ENCODE measurements at places on chromosomes 12 and 14.

GRCh38 chr12:19227190-19227879, 97.8 kb downstream of the PLEKHA5 start:
- DNase-seq: no peak

GRCh38 chr12:121446750-121447149, 46.8 kb downstream of the RNF34 start:
- DNase-seq: no peak

DNA sequence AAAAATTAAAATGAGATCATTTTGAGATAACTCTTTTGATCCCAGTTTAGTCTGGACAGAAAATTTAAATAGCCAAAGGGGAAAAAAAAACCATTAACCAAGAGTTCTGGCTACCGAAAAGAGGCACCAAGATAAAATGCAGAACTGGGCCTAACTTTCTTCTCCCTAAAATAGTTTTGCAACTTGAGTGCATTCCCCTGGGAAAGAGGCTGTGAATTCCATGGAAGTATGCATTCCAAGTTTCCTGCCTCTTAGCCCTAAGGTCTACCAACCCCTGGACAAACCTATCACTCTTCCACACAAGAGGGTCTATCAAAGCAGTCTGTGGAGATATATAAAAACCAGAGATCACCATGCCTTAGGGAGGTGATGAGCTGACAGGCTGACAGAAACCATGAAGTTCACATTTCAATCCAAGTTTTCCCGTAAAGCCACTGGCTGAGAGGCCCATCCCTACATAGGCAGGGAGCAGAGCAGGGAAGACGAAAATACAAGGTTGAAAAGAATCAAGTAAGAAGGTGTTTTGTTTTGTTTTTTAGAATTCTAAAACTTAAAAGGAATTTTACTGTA, 33.8 kb downstream of the DCP1B start:
- DNase-seq: no peak

- DNase-seq: no peak
Measured at GRCh38 chr12:89451841-89452251, 72.8 kb downstream of the GALNT4 start.

DNA sequence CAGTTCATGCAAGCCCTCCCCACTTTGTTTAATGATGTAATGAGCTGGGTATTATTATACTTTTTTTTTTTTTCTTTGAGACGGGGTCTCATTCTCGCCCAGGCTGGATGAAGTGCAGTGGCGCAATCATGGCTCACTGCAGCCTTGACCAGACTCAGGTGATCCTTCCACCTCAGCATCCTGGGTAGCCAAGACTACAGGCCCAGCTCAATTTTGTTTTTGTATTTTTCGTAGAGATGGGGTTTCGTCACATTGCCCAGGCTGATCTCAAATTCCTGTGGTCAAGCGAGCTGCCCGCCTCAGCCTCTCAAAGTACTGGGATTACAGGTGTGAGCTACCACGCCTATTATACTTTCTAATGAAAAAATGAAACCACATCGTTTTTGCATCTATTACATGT, 4.5 kb upstream of the DCAF11 start:
- DNase-seq: no peak

DNA sequence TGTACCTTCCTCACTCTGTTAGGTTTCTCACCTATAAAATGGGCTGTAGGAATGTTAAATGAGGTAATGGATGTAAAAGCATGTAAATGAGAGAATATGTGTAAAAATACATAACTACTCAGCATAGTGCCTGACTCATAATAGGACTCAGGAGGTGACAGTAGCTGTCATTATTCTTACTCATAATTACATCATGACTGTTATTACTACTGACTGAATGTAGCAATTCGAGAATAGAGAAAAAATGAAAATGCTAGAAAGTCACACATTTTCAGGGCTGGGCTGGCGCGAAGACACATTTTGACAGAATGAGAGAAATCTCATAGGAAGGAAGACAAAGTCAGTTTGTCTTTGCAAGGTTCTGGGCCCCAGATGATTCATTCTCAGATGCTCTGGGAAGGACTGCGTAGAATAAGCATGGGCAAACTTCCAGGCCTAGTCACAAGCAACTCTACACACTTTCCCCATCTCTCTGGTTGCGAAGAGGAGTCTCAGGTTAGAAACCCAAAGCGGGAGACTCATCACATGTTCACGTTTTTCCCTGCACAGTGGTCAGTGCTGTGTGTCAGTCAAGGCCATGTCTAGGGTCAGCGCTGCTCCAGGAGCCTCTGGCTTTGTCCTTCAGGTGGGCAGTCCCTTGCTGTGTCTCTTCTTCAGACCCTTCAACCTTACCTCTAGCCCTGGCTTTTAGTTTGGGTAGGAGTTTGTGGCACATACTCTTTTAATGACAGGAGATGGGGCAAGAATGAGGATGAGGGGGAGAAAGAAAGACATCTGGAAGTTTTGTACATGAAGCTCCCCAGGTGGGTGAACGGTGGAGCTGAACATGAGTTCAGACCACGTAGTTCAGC, 8.4 kb downstream of the GPRC5A start:
- DNase-seq: peak; percentile 61

GRCh38 chr12:4025181-4026019, 152.2 kb upstream of the PARP11 start:
- no peak for DNase-seq

DNA sequence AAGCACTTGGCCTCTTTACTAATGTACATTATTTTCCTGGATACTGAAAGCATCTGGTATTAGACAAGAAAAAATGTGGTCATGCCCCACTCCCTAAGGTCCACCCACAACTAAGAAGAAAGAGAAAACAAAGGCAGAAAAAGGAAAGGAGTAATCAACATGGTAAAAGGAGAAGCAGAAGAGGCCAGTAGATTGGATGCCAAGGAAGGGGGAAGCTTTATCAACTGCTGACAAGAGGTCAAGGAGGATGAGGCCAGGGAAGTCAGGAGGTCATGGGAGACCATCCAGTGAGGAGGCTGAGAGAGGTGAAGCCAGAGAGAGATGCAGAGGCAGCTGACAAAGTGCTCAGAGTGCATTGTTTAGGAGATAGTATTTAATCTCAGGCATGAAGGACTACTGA, 383.5 kb downstream of the ZFP36L1 start:
- DNase-seq: no peak

DNA sequence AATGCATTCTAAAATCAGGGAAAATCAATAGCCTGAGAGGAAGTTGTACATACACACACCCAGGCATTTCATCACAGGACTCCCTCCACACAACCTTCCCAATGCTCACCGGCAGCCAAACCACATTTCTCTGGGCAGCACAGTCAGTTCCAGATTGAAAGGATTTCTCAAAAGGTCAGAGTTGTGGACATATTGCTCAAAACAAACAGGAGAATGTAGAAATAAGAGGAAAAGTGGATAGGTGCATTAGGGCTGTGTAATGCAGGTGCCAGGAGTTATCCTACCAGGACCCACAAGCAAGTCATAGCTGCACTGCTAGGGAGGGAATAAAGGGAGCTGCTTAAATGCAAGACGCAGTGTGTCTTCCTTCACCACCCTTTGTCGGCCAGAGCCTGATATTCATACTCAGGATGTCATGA, 62.9 kb downstream of the GCH1 start:
- no peak for DNase-seq

- DNase-seq: no peak
Measured at GRCh38 chr12:115474539-115475353, 790.8 kb upstream of the TBX3 start.

GRCh38 chr12:16523951-16524331, 82.0 kb downstream of the LMO3 start:
- DNase-seq: no peak

DNA sequence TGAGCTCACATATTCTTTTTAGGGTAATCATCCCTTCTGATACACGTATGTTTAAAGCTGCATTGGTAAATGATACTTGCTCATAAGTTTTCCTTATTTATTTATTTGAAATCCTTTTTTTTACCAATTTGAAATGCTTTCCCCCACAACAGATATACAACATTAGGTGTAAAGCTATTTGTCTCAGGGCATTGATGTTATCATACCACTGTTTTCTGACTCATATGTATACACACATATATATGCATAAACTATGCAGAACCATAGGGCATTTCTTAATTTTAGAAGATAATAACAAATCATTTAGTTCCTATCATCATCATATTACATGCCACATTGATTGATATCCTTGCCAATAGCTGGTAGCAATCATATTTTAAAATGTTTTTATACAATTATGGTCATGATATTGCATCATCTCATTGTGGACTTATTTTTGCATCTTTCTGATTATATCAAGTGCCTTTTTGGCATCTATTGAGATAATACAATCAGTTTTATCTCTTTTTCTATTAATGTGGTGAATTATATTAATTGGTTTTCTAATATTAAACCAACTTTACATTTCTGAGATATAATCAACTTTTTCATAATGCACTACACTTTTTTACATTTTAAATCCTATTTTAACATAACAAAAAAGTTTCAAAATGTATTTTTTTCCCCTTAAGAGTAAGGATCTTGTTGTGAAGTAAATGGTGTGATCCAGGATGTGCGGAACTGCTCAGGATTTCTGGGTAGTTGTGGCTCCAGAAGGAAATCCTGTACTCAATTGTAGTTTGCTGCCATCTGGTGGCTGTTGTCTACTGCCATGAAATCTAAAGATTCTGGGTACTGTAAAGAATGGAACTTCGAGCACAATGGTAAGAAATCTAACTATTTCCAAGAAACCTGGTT, 16.7 kb downstream of the OR9K2 start:
- no peak for DNase-seq

DNA sequence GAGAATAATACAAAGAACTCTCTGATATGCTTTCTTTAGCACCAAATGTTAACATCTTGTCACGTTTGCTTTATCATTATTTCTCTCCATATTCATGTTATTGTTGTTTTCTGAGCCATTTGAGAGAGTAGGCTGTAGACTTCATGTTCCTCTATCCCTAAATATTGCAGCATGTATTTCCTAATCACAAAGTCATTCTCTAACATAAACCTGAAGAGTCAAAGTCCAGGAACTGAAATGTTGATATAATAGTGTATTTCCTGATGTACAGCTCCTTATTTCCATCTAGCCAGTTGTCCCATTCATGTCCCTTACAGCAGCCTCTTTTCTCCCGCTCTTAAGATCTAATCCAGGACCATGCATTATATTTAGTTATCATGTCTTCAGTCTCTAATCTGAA, 72.8 kb downstream of the SPATS2 start:
- DNase-seq: no peak

- DNase-seq: no peak
Measured at GRCh38 chr12:110355073-110355472, 48.4 kb downstream of the ANAPC7 start.

DNA sequence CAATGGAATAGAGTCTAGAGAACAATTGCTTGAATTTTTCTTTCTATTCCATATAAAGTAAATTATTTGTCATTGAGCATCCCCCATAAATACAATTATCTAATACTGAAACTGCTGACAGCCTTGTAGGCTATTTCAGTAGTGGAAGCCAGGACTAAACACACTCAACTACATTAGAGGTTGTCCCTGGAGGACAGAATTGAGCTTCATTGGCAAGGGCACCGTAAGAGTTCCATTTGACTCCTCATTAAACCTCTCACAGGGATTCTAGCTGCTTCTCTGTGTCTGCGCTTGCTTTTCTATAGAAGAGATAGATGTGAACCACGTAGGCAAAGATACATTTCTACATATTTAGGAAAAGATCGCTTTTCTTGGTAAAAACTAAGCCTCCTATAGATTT, 3.5 kb upstream of the PTPRO start:
- DNase-seq: no peak

- no peak for DNase-seq
Measured at GRCh38 chr12:56599797-56600196, 30.3 kb downstream of the BAZ2A start.

DNA sequence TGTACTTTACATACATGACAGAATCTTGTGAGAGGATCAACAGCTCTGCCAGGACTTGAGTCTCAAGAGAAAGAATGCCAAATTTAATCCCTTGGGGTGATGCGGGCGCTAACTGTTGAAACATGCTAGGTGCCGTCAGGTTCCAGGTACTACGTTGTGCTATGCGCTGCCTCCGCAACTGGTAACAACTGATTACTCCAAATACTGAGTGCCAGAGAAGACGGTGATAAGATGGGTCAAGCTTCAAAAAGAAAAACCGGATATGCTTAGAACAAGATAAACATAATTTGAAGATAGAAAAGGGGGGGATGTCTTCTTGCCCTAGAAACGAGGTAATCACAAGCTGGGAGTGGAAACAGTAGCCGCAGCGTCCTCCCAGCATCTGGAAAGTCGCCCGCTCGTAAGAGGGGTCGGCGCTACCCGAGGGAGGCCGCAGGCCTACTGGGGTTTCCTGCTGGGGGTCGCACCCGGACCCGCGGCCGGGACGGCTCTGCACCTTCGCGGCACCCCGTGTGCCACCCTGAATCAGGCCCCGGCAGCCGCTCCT, 678 bp downstream of the ZBTB25 start:
- no peak for DNase-seq

DNA sequence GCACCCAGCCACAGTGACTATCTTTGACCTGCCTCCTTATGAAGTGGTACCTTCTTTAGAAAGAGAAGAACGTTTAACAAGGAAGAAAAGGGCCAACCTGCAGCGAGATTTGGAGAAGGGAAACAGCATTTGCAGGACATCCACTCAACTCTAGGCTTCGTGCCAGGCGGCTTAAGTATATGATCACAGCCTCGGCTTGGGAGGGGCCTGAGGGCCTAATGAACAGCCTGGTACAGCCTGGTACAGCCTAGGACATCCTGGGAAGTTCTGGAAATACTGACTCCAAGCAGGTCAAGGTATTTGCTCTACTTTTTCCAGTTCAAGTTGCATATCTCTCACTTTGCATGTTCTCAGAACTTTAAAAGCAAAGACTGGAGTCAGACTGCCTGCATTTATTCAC, 16.1 kb downstream of the HCAR2 start:
- no peak for DNase-seq

- DNase-seq: no peak
Measured at GRCh38 chr12:121114806-121115205, 17.9 kb upstream of the P2RX7 start.

DNA sequence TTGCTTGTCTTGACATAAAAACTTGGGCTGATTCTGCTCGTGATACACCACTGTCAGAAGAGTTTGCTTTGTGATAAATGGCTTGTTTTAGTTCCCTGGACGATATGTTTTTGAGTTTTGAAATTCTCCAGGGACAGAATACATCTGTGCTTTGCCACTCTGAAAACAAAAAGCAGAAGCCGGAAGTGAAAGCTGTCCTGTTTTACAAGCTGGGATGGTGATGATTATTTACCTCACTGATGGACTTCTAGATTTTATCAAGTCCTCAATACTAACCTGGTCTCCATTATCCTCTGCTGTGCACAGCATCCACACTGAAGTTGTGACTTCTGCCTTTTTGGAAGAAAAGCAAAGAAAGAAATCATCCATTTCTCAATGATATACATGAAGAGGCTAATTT, 251.6 kb downstream of the TRHDE start:
- no peak for DNase-seq

- DNase-seq: no peak
Measured at GRCh38 chr14:70665448-70666360, 24.0 kb downstream of the TTC9 start.

Data from activated T-cell treated with anti-CD3 and anti-CD28 coated beads, Interleukin-2, amount 50 U/mL, for 24 hours (primary cell).